Dermis microvascular lymphatic vessel endothelial cell (primary cell): ENCODE measurements at places on chromosomes 6 and 20. TPM values are rescaled to one million over a fixed set of nuclear protein-coding genes. Genes with fewer than 3 reads are reported as not detected.

Gene LPA
- total RNA-seq, result not detected in 2 replicates

GRCh38 chr6:133953634-133954415 lies 801 bp downstream of the TBPL1 start:
- DNase-seq, result no peak

- DNase-seq, result no peak
These were observed 31.8 kb upstream of the DAAM2 start for GRCh38 chr6:39760226-39760952.

Gene GATA5
- total RNA-seq, result not detected in 2 replicates

Gene RNF217
- 10.4 and 15.9 TPM in 2 replicates for total RNA-seq

DNA sequence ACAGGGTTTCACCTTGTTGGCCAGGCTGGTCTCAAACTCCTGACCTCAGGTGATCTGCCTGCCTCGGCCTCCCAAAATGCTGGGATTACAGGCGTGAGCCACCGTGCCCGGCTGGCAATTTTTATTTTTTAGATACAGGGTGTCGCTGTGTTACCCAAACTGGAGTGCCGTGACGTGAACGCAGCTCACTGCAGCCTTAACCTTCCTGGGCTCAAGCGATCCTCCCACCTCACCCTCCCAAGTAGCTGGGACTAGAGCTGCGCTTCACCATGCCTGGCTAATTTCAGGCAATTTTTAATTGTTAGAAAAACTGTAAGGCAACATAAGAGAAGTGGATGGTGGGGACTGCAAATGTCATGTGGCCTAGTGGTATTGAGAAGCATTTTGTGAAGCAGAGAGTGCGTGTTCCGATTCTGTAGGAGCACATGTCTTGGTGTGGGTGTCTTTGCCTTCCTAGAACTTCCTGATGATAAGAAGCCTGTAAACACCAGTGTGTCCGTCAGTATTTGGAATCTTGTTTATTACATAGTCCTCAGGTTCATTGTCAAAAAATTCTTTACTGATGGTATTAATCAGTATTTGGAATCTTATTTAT lies 18.0 kb downstream of the JARID2 start:
- DNase-seq, result no peak

Gene NFS1
- total RNA-seq, result 15.1 and 20.1 TPM in 2 replicates

DNA sequence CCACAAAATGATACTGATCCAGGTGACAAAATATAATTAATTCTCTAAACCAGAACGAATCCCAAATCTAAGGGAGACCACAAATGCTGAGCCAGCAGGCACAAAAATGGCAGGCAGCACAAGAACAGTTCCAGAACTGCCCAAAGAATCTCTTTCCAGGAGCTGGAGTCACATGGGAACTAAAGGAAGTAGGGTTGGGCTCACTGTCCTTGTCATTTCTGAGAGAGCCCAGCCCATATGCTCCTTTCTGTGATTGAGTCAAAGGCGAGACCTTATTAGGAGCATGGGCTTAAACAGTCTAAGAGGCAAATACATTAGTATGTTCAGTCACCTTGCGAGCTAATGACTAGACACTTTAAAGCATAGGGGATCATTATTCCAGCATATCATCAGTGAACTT lies 327.6 kb upstream of the ARID1B start:
- no peak for DNase-seq

Gene DPPA5
- total RNA-seq, result not detected in 2 replicates

GRCh38 chr20:49602345-49603208 lies 34.6 kb upstream of the PTGIS start:
- DNase-seq, result no peak

- peak; percentile 72 for DNase-seq
These were observed 111.2 kb upstream of the MMS22L start for GRCh38 chr6:97394160-97394748.

Gene EPHA7
- under 0.01 TPM in 2 replicates for total RNA-seq

- DNase-seq, result no peak
These were observed 11.3 kb downstream of the NFATC2 start for GRCh38 chr20:51531141-51531710.

- no peak for DNase-seq
These were observed 241.1 kb upstream of the TSHZ2 start for GRCh38 chr20:52731093-52731492.

DNA sequence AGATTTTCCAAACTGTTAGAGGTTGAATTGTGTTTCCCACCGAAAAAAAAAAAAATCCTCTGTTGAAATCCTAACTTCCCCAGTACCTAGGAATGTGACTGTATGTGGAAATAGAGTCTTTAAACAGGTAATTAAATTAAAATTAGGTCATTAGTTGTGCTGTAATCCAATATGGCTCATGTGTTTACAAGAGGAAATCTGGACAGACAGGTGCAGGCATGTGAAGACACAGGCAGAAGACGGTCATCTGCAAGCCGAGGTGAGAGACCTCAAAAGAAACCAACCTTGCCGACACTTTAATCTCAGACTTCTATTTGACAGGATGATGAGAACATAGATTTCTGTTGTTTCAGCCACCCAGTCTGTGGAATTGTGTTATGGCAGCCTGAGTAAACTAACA lies 28.6 kb upstream of the EZR start:
- DNase-seq, result no peak

Gene BCAS1
- total RNA-seq, result not detected in 2 replicates

Gene DNMT3B
- 1.4 and 1.9 TPM in 2 replicates for total RNA-seq

Gene MUC21
- not detected in 2 replicates for total RNA-seq

Gene MYLK4
- 0.39 and 0.51 TPM in 2 replicates for total RNA-seq
